ENCODE measurements at places on chromosomes 6 and 20.

DNA sequence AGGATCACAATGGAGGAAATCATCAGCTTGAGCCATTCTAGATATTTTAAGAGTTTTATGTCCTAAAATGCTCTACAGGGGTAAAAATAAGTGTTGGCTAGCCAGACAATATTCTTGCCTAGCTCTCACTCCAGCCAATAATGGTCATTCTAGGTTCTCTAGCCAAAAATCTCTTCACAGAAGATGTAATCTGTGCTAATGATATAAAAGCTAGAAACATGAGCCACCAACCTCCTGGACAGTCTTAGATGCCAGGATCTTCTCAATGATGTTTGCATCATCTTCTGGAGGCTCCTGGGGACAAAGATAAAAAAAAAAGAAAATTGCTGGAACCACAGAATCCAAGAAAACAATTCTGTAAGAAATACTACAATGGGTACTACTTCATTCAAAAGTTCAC, 119.1 kb downstream of the CHD6 start:
- DNase-seq = no peak

DNA sequence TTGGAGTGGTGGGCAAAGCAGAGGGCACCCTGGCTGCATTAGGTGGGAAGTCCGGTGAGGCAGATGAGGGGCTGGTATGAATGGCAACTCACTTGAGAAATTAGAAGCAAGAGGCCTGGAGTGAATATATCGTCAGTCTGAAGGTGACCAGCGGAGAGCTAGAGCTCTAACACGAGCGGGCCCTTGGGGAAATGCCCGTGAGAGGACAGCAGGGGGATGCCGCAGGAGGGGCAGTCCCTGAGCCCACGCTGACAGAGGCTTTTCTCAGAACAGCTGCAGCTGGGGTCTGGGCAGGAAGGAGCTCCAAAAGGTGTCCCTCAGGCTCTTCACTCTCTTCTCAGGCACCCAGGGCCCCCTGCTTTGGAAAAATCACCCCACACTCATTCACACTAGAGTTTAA, 32.0 kb upstream of the CD93 start:
- DNase-seq = no peak

- DNase-seq = no peak
Measured at GRCh38 chr6:161374971-161375873, 101.4 kb upstream of the AGPAT4 start.

DNA sequence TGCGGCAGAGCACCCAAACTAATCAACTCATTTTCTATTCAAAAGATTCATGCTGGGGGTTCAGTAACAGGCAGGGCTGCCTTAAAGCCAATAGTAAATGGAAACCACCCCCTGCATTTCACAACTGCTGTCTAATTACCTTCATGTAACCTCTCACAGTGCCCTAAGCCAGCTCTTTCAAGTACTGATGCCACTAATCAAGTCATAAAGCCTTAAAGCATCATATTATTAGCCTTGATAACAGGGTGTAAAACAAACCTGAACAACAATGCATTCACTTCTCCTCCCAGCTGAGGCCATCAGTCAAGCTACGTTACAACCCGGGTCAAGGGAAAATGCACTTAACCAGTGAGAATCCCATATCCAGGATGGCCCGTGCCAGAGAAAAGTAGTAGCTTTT, 33.0 kb downstream of the TRERF1 start:
- DNase-seq = no peak

DNA sequence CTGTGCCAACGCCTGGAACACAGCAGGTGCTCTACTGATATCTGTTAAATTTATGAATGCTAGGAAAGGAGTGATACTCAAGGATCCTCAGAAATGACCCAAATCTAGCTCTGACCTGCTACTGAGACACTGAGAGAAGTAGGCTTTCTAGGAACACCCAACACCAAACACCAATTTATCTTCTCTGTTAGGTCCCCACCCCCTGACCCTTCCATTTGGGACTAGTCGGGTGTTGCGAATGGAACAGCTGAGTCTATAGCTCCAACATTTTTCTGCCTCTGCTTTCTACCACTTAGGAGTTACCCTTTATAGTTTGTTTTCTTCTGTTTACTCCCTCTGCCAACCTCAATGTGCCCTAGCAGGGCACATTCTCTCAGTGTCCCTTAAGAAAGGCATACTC, 24.0 kb downstream of the CPNE1 start:
- DNase-seq = no peak

GRCh38 chr20:62856931-62857619, 4.5 kb downstream of the TCFL5 start:
- DNase-seq = no peak

DNA sequence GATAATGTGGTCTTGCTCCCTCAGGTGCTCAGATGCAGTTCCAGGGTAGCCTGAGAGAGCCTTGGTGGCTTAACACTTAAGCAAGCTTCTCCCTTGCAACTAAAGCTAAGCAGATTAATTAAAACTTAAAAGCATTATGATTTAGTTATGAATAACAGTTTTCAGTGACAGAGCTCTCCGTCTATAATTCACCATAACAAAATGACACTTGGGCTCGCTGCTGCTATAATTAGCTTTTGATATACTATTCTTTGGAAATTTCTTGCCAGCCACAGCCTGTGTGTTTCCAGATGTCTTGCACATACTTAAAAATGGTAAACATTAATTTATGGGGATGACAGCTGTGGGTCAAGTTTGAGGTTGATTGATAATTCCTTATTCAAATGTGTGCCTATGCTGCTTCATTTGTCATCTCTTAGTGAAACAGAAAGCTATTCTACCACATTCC, 380.5 kb downstream of the TFAP2B start:
- DNase-seq = no peak

DNA sequence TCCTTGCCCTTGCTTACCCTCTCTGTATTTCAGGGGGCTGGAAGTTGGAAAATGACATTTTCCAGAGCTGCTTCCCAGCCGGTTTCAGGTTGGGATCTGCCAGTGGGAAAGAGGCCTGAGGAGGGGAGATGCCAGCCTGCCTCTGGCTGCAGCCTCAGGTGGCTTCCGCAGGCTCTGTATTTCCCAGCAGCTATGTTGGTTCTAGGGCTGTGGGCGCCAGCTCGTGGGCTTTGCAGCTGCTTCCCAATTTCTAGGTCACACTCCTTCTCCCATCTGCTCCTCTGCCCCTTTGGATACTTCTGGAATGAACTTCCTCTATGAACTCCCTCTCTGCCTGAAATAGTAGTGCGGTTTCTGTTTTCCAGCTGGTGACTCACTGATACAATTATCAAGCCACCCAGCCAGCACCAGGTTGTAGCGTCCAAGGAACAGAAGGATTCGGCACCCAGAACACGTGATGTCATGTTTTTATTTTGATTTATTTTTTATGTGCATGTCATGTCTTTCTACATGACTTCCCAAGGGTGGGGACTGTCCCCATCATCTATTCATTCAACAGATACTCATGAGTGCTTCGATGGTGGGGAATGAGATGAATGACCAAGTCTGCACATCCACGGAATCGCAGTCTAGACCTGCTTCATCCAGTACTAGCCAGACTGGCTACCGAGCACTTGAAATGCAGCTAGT, 38.0 kb downstream of the TGM2 start:
- DNase-seq = no peak

- DNase-seq = no peak
Measured at GRCh38 chr6:47376930-47377329, 67.2 kb upstream of the TNFRSF21 start.

DNA sequence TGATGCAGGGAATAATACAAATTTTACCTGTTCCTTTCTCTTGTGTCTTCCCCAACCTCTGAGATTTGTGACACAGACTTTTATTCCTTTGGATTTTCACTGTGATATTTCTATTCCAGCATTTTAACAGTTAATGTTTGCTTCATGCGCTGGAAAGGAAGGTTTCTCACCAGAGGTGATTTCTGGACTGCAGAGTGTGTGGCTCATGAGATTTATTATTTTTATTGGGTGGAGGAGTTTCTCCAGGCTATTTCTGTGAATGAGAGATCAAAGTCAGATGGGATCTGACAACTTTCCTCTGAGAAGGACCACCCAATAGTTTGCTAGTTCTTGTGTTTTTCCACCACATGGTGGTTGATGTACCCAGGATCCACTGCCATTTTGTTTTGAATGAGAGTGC, 377.5 kb downstream of the CDKAL1 start:
- no peak for DNase-seq

DNA sequence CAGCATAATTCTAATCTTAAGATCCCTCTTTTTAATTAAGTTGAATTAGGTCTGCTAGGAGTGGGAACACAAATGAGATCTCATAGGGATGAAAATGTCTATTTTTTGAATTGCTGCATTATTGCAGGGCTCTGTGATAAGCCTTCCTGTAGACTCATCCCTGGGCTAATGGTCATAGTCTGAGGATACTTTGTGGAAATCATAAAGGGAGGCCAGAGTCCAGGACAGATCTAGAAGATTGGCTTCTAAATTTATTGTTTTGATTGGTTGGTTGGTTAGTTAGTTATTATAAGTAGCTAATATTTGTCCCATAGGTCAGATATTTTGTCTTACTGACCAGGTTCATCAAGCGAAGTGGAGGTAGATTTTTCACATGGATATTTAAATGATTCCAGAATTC, 142.3 kb downstream of the AKAP7 start:
- no peak for DNase-seq

GRCh38 chr6:1963596-1963995, 281.8 kb downstream of the GMDS start:
- no peak for DNase-seq

DNA sequence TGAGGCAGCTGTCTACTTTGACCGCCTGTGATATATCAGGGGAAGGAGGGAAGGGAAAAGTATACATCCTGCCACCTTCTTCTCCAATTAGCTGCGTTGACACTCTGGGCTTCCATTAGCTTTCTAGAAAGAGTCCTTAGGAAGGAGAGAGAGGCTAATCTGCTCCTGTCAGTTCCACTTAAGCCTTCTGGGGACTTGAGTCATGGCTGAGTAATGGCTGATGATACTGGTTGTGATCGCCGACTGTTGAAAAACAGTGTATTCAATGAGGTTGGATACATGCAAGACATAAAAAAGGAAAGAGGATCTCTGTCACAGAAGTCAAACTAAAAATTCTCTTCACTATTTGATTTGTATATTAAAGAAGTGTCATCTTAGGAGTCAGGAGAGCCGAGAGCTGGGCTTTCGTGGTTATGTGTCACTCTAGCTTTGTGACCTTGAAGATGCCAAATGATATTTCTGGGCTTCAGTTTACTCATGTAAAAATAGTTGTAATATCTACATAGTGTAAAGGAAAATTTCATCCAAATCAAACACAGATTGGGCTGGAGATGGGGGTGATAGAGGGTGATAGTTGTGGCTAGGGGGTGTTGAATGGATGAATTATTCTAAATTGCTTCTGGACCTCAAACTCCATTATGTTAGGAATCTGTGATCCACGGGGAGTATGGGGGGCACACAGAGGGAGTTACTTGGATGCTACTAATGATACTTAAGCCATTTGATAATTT, 189.0 kb downstream of the UST start:
- no peak for DNase-seq

- no peak for DNase-seq
Measured at GRCh38 chr6:170238741-170239565, 51.9 kb downstream of the DLL1 start.

DNA sequence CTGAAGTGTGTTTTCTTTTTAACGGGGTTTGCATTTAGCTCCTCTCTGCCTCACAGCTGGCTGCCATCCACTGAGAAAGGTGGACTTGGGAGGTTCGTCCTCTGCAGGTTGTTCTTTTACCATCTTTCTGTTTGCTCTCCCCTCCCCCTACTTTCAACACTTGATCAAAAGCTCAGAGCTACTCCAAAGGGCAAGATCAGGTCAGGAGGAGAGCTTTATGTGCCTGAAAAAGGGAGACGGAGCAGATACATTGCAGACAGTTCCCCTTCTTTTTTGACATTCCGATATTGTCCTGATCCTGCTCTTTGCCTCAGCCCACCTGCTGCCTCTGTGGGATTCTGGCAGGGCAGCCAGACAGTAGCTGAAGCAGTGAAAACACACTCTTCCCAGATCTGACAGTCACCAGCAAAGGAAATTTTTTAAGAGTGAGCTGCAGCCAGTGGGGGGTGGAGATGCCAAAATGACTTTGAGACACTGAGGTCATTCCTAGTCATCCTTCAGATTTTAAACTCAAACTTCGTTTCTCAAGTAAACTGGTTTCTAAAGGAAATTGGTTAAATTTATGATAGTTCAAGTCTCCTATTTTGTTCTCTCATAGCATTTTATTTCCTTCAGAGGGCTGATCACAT, 26.5 kb downstream of the SMLR1 start:
- DNase-seq = no peak

- no peak for DNase-seq
Measured at GRCh38 chr20:2300420-2300819, 4.6 kb downstream of the TGM3 start.

Measured in activated naive CD8-positive, alpha-beta T cell treated with anti-CD3 and anti-CD28 coated beads, Interleukin-2, amount 50 U/mL, for 16 hours (primary cell).